ENCODE measurements at places on chromosomes 6 and 20. TPM values are rescaled to one million over a fixed set of nuclear protein-coding genes. Genes with fewer than 3 reads are reported as not detected.
A peak's percentile ranks its signal among the peaks of the same experiment; 100 is the strongest.

GRCh38 chr6:154766288-154766687 lies 33.1 kb downstream of the SCAF8 start:
- DNase-seq: no peak

DNA sequence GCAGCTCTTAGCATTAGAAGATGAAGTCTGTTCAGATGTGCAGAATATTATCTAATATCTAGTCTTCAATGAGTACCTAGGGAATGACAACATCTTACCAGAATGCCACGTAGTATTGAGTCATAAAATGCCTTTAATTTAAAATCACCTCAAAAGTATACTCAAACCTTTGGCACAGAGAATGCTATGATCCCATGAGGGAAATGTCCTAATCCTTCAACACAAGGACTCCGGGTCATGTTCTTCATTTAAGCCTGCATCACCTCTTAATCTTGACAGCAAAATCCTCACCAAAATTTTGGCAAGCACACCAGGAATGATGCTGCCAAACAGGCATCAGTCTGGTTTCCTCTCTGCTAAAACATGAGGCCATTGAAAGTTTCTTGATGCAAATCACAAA lies 23.6 kb upstream of the MARCKS start:
- peak; percentile 39 for DNase-seq

GRCh38 chr20:21191839-21192238 lies 66.0 kb downstream of the KIZ start:
- no peak for DNase-seq

DNA sequence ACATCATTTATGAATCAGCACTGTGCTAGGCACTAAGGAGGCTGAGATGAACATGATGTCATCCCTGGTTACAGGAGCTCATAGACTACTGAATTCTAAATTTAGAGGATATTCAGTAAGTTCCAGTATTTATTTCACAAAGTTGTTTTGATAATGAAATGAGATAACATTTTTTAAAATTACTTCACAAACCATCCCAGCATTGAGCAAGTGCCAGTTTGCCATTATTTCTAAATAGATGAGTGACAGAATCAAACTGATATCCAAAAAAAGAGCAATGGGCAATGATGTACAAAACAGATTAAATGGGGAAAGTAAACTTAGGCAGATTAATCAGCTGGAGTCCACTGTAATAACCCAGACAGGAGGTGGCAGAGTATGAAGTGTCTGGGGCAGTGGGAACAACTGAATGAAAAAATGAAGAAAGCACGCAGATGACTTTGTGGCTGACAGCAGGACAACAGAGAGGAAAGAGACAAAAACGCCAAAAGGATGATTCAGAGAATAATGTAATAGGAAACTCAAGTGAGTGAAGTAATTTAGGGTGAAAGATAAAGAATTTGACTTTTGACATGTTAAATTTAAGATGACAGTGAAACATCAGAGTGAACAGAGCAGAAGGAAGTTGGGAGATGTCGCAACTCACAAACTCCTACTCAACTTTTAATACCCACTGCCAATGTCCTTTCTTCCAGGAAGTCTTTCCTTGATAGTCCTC lies 70.2 kb downstream of the RCAN2 start:
- DNase-seq: no peak

- DNase-seq: no peak
These were observed 1.9 kb downstream of the AIG1 start for GRCh38 chr6:143062551-143062950.

DNA sequence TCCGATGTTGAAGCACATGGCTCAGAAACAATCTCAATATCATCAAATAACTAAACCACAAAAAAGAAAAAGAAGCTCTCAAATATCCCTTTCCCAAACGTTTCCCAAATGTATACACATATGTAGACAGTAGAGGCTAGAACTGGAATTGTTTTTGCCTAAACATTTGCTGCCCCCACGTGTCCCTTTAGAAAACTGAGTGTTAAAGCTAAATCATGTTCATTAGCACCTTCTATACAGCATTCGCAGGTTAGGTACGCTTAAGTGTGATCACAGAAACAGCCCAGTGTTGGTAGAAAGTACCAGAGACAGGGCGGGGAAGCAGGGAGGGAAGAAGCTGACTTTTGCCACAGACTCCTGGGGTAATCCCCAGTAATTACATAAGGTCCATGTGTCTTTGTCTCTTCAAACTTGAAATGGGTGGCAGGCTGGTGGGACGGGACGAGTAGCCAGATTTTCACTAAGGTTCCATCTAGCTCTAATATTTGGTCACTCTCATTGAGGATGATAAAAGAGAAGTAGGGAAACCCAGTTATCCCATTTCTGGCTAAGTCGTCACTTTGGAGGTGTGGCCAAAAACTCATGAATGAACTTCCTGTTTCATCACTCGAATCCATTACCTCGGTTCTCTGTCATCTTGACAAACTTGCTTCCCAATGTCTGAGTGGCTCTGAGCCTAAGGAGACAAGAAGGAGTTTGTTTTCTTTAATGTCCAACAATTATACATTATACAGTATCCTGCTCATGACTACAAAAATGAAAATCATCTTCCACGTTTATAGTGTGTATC lies 15.0 kb upstream of the TFAP2A start:
- no peak for DNase-seq

DNA sequence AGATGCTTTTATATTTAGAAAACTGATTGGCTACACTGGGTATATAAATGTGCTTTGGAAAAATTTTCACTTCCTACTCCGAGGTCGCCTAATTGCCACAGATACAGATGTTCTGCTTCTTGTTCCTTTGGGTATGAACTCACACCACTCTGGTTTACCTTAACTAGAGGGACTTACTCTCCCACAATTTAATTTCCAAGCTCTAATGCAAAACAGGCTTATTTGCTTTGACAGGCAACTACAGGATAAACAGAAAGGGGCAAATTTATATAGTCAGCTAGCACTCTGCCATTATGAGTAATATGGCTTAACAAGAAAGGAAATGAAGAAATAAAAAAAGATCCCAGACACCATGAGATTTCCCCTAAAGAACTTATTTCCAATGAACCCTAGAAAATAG lies 156.9 kb upstream of the ZFP64 start:
- no peak for DNase-seq

- DNase-seq: no peak
These were observed 150.7 kb downstream of the PDSS2 start for GRCh38 chr6:107308677-107309076.

Gene RRP36
- total RNA-seq: 84.0 TPM

Gene EPPIN
- not detected for total RNA-seq

Data from osteoblast (primary cell).